ENCODE measurements at places on chromosomes 7 and 10. TPM values are rescaled to one million over a fixed set of nuclear protein-coding genes. Genes with fewer than 3 reads are reported as not detected.

KLF14 gene
- polyA plus RNA-seq: 0.03 TPM

CRHR2 gene
- 0.03 TPM for polyA plus RNA-seq

VSTM4 gene
- 18.7 TPM for polyA plus RNA-seq

C10orf62 gene
- polyA plus RNA-seq: not detected

AMZ1 gene
- 0.22 TPM for polyA plus RNA-seq

RET gene
- 1.6 TPM for polyA plus RNA-seq

DNA sequence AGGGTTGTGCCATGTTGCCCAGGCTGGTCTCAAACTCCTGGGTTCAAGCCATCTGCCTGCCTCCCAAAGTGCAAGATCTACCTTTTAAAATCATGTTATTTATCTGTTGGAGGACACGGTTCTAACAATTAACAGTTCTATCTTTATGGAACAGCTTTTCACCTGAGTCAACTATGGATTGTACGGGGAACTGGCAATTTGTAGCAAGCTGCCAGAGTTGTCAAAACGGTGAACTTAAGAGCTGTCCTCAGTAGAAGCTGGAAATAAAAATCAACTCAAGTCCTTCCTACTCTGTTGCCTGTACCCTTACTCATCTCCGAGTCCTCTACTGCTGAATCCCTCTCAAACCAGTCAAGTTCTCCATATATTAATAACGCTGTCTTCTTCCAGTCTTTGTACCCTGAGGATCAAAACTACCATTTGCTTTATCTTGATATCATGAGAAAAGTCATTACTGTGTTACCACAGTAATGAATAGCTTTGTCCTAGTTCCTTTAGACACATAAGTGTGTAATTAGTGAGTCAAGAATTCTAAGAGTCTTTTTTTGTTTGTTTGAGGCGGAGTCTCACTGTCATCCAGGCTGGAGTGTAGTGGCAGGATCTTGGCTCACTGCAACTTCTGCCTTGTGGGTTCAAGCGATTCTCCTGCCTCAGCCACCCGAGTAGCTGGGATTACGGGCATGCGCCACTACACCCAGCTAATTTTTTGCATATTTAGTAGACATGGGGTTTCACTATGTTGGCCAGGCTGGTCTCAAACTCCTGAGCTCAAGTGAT lies 28.2 kb downstream of the HBP1 start:
- DNase-seq: no peak

DNA sequence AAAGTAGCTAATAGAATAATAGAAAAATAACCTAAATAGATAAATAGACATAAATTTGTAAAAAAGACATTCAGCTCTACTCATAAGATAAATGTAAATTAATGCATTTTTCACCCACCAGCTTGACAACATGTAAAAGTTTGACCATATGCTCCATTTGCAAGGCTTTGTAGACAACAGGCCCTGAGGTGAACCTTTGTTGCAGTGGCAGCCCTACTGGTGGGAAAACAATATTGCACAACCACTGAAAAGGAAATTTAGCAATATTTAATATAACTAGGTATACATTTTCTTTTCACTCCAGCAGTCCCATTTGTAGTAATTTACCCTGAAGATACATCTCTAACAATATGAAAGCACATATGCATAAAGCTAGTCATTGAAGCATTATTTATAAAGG lies 39.0 kb upstream of the ADRA2A start:
- DNase-seq: no peak

- no peak for DNase-seq
Measured at GRCh38 chr10:7902413-7902812, 84.1 kb downstream of the TAF3 start.

DNA sequence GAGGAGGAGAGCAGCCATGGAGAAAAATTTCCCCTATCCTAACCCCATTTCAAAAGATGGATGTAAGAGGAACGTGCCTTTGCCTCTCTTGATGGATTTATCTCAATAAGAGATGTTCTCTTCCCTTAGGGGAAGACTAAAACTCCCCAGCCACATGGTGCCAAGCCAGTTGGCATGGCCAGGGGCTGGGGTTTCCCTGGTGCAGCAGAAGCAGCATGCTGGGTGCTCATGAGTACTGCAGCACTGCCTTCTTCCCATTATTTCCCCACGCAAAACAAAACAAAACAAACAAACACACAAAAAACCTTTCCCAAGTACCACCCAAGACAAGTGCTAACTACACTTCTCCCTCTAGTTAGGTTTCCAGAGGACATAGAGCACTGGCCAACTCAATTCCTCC lies 97.2 kb downstream of the DOCK4 start:
- no peak for DNase-seq

DNA sequence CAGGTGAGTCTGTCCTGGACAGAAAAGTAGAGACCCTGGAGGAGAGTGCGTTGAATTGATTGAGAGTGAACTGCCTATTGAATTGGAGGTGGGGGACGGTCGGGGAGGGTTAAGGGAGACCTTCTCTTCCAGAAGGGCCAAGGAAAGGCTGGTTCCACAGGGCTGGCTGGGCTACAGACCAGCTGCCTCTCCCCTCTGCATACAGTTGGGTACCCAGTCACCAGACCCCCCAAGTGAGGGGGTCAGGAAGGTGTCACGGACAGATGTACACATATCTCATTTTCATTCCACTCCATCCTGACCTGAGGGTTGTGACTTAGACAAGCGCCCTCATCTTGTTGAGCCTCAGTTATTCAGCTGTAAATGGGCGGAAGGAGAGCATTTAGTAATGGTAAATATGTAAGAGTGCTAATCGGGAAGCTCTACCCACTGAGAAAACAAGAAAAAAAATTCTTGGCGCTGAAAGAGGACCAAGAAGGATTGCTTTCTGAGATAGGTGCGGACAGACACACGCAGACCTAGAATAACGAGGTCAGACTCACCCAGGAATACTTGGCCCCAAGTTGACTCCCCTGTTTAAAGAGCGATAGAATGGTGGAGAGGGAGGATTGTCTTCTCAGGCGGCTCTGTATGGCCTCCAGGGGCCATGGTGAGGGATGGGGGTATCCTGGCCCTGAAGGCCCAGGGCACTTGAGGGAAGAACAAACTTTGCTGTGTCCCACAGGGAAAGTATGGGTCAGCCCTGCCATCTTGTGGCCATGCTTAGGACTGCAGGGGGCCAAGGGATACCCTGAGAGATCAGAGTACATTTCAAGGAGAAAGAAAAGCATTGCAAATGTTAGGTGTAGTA lies 7.2 kb upstream of the MBL2 start:
- no peak for DNase-seq

DNA sequence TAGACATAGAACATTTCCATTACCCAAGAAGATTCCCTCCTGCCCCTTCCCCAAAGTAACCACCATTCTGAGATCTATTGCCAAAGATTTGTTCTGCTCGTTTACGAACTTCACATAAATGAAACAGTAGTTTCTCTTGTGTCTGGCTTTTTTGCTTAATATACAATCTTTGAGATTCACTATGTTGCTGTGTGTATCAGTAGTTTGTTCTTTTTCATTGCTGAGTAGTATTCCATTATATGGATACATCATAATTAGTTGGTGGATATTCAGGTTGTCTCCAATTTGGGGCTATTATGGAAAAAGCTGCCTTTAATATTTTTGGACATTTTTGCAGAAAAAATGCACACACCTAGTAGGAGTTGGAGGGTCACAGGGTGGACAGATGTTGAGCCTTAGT lies 124.3 kb downstream of the SLIT1 start:
- no peak for DNase-seq

GRCh38 chr10:22427101-22427500 lies 81.8 kb downstream of the SPAG6 start:
- no peak for DNase-seq

DNA sequence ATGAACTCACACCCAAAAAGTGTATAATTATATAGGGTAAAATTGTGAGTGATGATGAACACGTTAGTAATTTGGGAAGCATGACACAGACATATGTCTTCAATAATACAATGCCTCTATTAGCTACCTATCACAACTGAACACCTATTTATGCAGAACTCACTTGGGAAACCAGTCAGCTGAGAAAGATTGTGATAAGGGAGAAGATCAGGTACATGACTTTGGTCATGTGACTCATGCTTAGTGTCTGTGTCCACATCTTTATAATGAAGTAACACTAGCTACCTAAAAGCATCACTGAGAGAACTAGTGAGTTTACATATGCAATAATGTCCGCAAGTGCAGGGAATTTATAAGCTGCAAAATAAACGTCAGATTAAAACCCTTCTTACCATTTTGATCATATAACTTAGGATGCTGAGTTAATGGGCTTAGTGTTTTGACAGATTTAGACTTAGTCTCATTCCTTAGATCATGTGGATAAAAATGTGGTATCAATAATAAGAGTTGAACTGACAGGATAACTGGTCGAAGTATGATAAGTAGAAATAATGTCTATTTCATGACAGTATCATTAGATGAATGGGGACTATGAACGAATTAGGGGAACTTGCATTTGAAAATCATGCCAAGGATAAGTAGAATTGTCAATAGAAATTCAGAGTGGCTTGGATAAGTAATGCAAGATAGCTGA lies 11.6 kb downstream of the VWDE start:
- no peak for DNase-seq

DNA sequence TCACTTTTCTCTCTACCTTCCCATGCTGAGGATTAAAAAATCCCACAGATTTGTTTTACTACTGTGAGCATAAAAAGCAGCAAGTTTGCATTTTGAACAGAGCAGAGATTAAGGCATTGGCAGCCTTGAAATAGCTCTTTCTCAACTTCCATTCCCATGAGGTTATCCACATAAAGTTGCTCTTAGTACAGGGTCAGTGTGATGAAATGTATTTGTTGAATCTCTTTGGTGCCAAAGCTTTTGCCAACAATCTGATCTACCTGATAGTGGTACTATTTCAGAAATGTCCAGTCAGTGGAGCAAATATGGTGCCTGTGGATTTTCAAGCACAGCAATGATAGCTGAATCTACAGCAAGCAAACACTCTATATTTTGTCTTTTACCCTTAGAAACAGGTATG lies 254.8 kb downstream of the INHBA start:
- DNase-seq: no peak

DNA sequence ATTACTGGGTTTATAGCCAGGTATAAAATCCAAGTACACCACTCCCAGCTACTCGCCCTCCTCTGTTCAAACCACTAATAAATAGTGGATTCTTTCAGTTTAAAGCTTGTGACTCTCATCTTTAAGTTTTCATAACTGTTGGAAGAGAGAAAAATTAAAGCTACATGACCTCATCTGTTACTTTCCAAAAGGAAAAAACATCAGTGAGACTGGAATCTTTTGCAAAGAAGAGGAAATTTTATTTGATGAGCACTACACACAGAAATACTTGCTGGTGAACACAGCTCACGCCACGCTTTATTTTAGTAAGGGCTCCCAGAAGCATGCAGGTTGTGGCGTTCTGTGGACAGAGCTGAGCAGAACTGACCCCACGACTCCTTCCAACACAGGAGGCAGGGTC lies 527.0 kb upstream of the MGMT start:
- no peak for DNase-seq

GRCh38 chr10:90075995-90076394 lies 374.6 kb downstream of the KIF20B start:
- no peak for DNase-seq

DNA sequence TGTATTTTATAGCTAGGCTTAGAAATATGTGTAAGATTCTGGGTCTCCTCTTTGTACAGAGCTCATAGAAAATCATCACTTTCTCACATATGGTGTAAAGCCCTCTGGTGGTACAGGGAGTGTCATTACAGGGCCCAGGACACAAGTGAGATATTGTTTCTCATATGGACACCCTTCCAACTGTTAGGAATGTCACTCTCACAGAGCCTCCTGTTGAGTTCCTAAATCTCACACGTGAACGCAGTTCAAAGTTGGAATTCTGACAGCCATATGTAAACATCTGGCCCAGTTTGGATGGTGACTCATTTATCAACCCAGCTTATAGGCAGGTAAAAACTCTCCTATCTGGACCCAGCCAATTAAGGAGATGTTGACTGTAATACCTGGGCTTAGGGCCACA lies 35.4 kb upstream of the ZNF107 start:
- DNase-seq: no peak

- DNase-seq: peak; percentile 6
Measured at GRCh38 chr7:94129443-94130140, 125.4 kb upstream of the BET1 start.

DNA sequence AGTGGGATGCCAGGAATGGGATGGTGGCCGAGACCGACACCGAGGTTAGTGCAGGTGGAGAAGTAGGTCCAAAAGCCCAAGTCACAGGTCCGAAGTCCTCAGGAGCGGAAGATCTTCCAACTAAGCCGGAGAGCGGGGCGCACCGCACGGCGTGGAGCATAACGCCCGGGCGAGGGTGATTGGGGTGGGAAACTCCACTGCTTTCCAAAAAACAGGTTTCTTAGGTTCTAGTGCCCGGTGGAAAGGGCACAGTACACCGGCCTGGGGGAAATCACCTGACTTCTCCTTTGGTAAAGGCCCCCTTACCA lies 11.4 kb upstream of the SPAG6 start:
- DNase-seq: no peak

GRCh38 chr10:61170594-61170993 lies 226.6 kb upstream of the RHOBTB1 start:
- DNase-seq: no peak

- DNase-seq: no peak
Measured at GRCh38 chr10:102269017-102269416, 23.7 kb downstream of the GBF1 start.

DNA sequence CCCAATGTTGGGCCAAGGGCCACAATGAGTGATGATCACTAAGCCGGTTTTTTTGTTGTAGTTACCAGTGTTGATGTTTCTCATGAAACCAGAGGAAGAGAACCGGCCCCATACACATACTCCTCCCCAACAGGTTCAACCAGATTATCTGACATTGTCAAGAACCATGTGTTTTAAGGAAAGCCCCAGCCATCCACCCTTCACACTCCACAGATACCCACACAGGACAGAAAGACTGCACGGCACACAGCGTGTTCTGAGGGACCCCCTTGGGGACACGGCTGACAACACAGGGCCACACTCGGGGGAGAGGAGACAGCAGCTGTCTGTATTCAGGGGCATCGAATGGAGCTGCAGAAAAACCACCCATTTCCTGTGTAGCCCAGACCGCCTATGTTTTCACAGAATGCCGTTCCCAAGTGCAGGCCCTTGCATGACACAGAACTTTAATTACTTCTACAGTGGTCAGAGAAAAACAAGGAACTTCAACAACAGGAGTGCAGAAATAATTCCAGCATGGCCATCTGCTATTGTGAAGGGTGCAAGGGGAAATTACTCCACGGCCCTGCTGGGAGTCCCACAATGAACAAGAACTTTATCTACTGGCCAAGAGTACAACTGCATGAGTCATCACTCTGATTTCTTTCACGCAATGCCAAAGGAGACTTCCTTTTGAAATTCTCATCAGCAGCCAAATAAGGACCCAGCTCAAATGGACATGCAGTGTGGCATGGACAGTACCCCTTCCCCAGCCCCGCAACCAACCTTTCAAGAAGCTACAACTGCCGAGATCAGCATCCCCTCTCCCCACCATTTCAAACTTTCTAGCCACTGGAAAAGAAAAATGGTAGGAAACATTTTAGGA lies 2.3 kb downstream of the KLF6 start:
- peak; percentile 80 for DNase-seq

- no peak for DNase-seq
Measured at GRCh38 chr7:134024739-134025138, 102.4 kb upstream of the LRGUK start.

GRCh38 chr10:16581202-16581601 lies 59.5 kb upstream of the C1QL3 start:
- DNase-seq: no peak
